ENCODE measurements at places on chromosomes 16 and 17.
A peak's percentile ranks its signal among the peaks of the same experiment; 100 is the strongest.

DNA sequence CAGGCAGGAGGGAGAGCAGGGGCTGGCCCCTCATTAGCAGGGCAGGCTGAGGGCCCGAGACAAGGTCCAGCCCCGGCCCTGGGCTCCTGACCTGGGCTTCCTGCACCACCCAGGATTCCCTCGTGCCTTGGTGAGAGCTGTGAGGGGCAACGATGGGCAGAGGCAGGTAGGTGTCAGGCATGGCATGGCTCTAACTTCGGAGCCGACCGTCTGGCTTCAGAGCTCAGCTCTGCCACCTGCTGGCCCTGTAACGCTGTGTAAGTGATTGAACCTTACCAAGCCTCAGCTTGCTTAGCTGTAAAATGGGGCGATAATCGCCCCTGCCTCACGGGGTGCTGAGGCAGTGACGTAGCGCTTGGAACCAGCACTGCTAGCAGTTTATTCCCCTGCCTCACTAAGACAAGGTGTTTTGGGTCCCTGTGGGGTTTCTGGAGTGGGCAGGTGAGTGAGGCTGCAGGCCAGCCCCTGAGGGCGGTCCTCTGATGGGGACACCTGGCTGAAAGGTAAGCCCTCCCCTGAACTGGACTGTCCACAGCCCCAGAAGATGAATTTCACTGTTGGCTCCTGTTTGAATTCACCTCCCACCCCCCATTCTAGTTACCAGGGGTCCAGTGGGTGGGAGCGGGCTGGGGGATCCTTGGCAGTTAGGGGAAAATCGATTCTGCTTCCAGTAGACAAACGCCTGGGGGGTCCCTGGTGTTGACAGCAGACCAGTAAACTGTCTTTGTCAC lies 184.8 kb upstream of the GSE1 start:
- no peak for DNase-seq

- DNase-seq, result no peak
These were observed 69.2 kb downstream of the MAP2K4 start for GRCh38 chr17:12089809-12090384.

- DNase-seq, result no peak
These were observed 3.8 kb upstream of the ZNF764 start for GRCh38 chr16:30562021-30562420.

- no peak for DNase-seq
These were observed 22.0 kb upstream of the NSMCE1 start for GRCh38 chr16:27290562-27290961.

GRCh38 chr16:76297941-76298340 lies 20.7 kb downstream of the CNTNAP4 start:
- no peak for DNase-seq

- no peak for DNase-seq
These were observed 215.4 kb downstream of the UTP18 start for GRCh38 chr17:51475730-51476129.

DNA sequence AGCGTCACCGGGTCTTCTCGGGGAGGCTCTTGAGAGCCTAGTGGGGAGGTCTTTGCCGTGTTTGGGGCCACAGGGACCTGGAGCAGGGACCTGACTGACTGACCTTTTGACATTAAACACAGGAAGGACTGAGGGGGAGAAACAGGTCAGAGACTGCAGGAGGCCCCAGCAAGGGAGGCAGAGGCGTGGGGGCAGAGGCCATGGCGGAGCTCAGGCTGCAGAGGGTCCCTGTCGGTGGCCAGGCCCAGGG lies 41.6 kb upstream of the GSE1 start:
- DNase-seq, result no peak

DNA sequence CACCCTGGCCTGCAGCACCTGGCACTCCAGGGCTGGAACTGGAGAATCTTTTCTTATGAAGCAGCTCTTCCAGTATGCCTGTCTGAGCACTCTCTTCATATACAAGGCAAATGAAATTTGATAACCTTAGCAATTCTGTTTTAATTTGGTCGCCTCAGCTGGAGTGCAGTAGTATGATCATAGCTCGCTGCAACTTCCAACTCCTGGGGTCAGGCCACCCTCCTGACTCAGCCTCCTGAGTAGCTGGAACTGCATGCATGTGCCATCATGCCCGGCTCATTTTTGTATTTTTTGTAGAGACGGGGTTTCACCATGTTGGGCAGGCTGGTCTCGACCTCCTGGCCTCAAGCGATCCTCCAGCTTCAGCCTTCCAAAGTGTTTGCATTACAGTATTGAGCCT lies 140.8 kb upstream of the CHMP6 start:
- no peak for DNase-seq

- DNase-seq, result no peak
These were observed 136.8 kb upstream of the CES5A start for GRCh38 chr16:56011808-56012481.

- DNase-seq, result no peak
These were observed 74.0 kb downstream of the CMC2 start for GRCh38 chr16:80932708-80933095.

GRCh38 chr17:9360677-9361081 lies 214.9 kb downstream of the STX8 start:
- DNase-seq, result no peak

DNA sequence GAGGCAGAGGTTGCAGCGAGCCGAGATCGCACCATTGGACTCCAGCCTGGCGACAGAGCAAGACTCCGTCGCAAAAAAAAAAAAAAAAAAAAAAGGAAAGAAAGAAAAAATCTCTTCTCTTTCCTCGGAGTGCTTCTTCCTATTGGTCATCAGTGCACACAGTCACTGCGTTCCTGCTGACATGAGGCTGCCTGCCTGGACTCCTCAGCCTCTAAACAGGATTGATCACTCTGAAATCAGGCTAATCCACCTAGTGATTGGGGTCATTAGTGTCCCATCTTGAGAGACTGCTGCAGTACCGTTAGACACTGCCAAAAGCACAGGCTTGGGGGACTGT lies 30.8 kb downstream of the PLCD3 start:
- no peak for DNase-seq

GRCh38 chr17:40113110-40113906 lies 8.5 kb upstream of the MSL1 start:
- peak; percentile 91 for DNase-seq

- DNase-seq, result no peak
These were observed 1.4 kb downstream of the KIAA0753 start for GRCh38 chr17:6639014-6639585.

- DNase-seq, result no peak
These were observed 43.4 kb downstream of the OSBPL7 start for GRCh38 chr17:47778184-47778635.

- no peak for DNase-seq
These were observed 7.7 kb upstream of the KRT38 start for GRCh38 chr17:41448506-41448905.

GRCh38 chr16:86117235-86117634 lies 218.3 kb downstream of the IRF8 start:
- no peak for DNase-seq

- DNase-seq, result no peak
These were observed 394.3 kb downstream of the CDH13 start for GRCh38 chr16:83021045-83021444.

- no peak for DNase-seq
These were observed 532 bp downstream of the CNTNAP1 start for GRCh38 chr17:42682722-42683403.

- no peak for DNase-seq
These were observed 4.7 kb downstream of the SALL1 start for GRCh38 chr16:51146256-51146924.

DNA sequence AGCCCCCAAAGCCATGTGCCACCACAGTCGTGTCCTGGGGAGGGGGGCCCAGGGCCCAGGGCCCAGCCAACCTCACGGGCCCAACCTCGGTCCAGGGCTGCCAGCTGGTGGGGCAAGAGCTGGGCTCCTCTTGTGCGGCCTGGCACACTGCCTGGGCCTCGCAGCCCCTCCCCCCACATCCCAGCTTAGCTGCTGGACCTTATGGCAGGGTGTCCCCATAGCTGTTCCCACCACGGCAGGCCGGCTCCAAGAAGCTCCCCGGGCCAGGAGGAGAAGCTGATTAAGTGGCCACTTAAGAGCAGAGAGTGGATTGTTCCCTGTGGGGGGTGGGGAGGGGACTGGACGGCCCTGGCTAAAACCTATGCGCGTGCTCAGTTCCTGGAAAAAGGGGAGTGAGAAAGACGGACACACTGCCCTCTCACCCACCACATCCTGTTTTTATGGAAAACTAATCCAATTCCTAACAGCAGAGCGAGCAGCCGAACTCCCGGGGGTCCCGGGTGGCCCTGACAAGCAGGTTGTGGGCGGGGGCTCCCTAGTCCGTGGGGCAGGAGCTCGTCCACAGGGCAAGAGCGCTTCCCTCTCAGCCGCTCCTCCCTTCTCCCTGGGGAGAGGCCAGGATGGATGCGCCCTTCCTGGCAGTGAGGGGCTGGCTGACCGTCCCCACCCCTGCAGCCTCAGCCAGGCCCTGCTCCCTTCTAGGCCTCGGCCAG lies 16.8 kb downstream of the PIEZO1 start:
- DNase-seq, result no peak

GRCh38 chr17:76263896-76264295 lies 1.3 kb upstream of the UBALD2 start:
- no peak for DNase-seq

GRCh38 chr17:48177816-48178215 lies 70.2 kb downstream of the SNX11 start:
- no peak for DNase-seq

DNA sequence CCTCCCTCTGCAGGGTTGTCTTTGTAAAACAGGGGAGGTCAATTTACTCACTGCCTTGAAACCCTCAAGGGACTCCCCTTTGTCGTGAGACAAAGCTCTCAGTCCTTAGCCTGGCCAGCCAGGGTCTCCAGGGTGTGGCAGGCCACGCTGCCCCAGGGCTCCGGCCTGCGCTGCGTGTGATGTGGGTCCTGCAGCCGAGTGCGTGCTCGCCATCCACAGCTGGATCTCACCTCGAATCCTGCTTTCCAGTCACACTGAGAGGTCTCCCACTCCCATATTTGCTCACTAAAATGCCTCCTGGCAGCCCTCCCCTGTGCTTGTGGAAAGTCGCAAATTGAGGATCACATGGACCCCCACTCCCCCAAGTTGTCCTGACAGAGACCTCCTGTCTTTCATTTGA lies 10.0 kb upstream of the CLEC18C start:
- DNase-seq, result no peak

- DNase-seq, result no peak
These were observed 29.1 kb upstream of the FOXJ1 start for GRCh38 chr17:76170114-76170513.

DNA sequence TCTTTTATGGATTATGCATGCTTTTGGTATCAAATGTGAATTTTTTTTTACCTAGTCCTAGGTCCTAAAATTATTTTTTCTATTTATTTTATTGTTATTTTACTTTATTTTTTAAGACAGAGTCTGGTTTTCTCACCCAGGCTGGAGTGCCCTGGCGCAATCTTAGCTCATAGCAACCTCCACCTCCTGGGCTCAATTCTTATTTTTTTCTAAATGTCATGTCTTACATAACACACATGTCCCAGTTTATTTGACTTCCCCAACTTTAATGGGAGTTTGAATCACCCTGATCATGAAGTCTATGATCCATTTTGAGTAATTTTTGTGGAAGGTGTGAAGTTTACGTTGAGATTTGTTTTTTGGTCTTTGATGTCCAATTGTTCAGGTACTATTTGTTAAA lies 3.3 kb upstream of the CCL18 start:
- no peak for DNase-seq
